ENCODE measurements at places on chromosomes 7 and 10.

GRCh38 chr10:76281659-76282058, 850.2 kb downstream of the LRMDA start:
- no peak for DNase-seq

DNA sequence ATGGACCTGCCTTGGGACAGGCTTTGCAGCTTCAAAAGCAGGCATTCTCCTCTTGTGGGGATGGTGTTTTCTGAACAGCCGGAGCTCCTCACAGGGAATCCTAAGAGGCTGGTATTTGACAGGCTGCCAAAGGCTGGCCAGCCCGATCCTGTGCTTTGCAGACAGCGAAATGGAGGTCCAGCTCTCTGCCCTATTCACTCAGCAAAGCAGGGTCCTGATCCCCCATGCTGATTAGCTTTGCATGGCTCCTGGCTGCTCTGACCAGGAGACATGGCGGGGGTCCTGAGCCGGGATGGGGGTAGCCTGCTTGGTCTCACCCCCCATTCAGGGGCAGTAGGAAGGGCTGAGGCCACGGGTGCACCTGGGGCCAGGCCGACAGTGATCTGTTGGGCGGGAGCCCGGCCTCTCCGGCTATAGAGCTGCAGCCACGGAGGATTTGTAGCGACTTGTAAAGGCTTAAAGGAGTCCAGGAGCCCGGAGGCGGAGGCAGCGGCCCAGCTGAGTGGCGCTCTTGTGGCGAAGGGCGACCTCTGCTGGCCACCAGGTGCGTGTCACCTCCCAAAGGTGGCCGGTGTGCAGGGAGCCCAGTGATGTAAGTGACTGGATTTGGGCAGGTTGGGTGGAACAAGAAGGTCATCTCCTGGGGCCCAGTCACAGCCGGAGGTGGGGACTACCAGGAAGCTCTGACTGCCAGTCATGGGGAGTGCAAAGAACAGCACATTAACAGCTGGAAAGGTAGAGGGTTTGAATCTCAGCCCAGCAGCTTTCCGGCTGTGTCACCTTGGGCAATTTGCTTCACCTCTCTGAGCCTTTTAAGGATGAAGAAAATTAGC, 126.5 kb downstream of the ZMIZ1 start:
- DNase-seq: peak; percentile 6

DNA sequence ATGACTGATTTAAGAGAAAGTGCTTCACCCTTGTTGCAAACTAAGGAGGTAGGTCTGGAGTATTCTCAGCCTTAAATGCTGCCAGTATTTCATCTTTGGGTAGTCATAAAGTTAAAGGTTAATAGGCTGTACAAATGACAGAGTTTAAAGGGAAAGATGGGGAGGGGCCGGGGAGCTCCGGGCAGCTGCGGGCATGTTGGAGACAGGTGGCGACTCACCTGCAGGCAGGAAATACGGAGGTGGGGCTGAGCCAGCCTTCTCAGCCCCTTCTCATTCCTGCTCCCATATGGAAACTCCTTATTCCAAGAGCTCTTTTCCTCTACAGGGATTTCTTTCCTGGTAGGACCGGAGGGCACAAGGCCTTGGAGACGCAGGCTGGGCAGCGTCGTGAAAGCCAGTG, 31.8 kb upstream of the HMX3 start:
- DNase-seq: no peak

- no peak for DNase-seq
Observed at GRCh38 chr7:42372479-42372878, 135.5 kb upstream of the GLI3 start.
